EH (cell line): ENCODE measurements at places on chromosomes 2 and 18.

DNA sequence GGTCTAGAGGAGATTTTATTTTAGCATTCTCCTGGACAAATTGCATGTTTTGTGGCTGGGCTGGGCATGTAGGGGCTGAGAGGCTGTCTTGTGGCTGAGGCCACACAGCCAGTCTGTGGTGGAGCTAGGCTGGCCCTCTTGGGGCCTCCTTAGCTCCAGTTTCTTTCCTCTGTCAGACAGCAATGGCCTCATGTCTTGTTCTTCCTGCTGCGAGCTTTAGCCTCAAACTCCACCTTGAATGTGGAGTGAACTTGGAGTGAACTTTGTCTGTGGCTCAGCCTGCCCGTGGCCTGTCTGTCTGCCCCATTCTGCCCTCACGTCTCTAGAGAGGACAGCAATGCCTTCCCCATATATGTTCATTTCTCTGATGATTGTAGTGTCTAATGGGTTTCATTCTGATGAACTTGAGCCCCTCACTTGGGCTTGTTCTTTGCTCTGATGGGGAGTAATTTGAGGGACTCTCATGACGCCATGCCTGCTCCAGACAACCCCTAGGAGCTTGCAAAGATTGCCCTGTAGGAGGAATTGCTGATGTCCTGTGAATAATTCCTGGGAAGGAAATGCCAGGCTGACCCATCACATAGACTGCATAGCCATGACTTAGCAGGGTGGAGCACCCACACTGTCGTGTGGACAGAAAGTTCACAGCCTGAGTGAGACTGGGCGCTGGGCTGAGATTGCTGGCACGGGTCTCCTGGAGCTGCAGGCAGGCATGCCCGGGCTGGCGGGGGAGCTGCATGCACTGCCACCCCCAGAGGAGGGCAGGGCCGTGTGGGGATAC, 42.6 kb downstream of the ASAP2 start:
- DNase-seq, result peak; percentile 91

DNA sequence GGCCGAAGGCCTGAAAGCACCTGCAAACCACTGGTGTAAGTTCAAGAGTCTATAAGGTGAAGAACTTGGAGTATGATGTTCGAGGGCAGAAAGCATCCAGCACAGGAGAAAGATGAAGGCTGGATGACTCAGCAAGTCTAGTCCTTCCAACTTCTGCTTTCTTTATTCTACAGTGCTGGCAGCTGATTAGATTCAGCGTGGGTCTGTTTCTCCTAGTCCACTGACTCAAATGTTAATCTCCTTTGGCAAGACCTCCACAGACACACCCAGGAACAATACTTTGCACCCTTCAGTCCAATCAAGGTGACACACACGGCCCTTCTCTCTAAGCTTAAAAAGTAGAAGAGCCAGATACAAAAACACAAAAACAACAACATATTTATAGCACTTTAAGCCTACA, 43.4 kb downstream of the NMS start:
- no peak for DNase-seq

GRCh38 chr2:143725400-143725799, 596.2 kb downstream of the ARHGAP15 start:
- no peak for DNase-seq

DNA sequence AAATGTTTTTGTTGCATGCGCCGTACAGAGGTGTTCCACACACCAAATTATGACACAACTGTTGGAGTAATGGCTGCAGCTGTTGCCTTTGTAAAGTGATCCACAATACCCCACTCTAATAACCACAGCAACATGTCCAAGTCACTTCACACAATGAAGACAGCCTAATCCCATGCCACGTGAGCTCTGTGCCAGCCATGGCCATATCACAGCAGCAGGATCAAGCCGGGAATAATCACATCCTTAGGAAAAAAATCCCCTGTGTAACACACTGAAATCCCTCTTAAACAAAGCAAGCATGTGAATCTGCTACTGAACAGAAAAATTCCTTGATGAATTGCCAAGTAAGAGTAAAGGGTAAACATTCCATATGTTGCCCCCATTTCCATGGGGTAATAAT, 179.5 kb upstream of the PARD3B start:
- no peak for DNase-seq

GRCh38 chr18:25842665-25843064, 247.7 kb downstream of the SS18 start:
- DNase-seq, result no peak

GRCh38 chr2:27290549-27290948, 8.3 kb downstream of the TRIM54 start:
- no peak for DNase-seq

DNA sequence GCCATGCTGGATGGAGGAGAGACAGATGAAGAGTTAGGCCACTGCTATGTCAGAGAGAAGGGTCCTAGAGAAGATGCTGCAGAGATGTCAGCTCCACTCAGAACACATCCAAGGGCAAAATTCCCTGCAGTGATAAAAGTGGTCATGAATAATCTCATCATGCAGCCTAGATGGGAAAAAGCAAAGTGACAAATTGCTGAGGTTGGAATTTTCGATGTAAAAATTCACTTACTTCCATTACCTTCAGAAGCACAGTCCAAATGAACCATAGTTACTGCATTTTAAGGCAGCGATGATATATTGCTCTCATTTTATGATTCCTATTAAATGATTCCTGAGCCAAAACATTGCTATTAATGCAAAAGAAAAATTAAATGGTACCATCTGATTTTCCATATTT, 16.4 kb downstream of the ANKRD29 start:
- DNase-seq, result no peak

GRCh38 chr2:84832772-84833461, 48.0 kb downstream of the TRABD2A start:
- DNase-seq, result peak; percentile 66

- DNase-seq, result no peak
Observed at GRCh38 chr2:170488807-170489206, 226.3 kb upstream of the SP5 start.

GRCh38 chr2:146952696-146953095, 892.1 kb upstream of the ACVR2A start:
- no peak for DNase-seq
